GM23248 (cell line): ENCODE measurements at places on chromosomes 12 and 14.

DNA sequence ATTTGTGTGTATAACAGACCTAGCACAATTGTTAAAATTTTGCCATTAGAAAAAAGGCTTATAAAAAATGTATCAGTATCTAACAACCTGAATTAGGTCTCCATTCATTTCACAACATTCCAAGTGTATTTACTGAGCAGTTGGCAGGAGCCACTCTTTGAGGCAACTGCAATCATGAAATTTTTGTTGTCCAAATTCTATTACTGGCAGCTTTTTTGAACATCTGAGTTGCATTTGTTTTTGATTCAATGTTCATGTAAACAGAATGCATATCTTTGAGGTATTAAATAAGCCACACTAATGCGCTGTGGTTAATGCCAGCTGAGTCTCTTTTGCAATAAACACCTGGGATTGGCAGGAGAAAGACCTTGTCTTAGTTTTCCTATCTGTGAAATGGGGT lies 8.7 kb downstream of the KITLG start:
- peak; percentile 59 for DNase-seq

- no peak for DNase-seq
Observed at GRCh38 chr12:104620837-104621531, 164.2 kb downstream of the CHST11 start.

DNA sequence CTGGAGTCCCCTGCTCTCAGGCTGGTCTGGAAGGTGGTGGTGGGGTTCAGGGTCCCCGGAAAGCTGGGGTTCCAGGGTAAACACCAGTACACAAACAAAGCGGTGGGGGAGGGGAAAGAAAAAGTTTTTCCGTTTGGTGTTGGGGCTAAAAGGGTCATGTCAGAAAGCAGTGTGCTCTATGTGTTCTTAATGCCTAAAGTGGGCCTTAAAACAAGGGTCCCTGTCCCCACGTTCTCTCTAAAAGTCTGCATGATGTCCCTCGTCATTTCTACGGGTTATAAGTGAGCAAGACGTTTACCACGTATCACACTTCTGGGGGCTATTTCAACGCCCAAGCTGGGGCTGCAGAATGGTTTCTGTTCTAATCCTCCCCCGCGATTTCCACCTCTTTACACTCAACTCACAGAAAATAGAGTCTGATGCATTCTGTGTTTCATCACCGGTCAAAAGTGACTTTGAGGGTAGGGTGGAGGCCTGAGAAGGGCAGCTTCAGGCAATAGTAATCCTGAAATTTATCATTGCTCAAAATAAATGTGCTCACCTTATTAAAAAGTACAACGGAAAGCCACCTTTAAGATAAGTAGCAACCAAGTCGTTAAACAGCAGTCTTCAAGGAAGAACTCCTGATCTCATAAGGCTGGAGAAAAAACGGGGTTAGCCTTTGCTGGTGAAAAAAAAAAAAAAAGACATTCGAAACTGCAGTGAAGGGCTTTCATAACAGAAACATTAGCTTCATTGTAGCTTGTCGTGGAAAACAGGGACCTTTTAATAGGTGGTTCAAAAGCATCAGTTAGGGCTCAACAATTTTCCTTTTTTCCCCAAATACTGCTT lies 63.9 kb upstream of the PTGR2 start:
- DNase-seq = peak; percentile 87

DNA sequence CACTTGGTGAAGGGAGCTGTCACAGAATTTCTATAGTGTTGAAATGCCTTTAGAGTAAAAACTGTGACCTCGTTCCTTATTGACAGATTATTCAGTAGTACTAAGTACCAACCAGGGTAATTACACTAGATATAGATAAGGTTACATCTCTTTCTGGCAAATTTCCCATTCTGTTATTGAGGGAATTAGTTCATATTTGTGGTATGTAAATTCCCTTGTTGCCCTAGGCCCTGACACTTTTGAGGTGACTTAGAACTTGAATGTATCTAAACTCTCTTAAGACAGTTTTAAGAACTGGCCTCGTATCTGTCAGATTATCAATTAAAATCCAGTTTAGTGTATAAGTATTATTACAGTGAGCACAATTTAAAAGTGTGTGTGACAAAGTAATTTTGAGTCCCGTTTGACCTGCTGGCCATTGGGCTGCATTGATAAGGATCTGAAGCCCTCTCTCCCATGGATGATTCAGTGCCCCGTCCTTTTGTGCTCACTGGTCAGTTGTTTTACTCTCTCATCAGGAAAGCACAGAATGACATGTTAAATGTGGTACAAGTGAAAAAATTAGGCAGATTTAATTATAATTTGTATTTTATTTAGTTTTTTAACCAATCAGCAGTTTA lies 123.2 kb downstream of the GPR135 start:
- no peak for DNase-seq

DNA sequence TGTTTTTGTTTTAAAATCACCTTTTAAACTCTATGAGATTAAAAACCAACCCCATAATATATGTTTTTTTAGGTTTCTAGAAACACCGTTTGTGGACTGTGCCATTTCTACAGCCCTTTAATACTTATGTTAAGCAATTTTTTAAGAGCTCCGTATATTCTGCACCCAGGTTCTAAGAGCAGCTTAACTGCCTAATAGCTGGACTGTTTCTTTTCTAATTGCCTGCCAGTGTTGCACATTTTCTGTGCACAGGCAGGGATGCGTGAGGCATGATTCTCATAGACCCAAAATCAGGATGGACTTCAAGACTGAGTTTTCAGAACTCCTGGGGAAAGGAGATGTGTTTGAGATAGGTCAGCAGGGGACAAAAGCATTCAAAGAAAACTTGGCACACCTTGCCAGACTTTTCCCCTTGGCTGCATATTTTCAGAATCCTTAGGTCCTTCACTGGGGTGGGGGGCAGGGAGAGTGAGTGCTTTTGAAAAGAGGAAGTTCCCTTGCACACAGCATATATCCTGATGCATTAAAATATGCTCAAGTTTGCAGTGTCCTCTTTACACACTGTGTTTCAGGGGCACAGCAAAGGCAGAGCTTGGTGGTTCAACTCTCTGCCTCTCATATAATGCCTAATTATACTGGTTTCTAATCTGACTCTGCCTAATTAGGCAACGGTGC lies 27.9 kb downstream of the TMEM30B start:
- DNase-seq = no peak

DNA sequence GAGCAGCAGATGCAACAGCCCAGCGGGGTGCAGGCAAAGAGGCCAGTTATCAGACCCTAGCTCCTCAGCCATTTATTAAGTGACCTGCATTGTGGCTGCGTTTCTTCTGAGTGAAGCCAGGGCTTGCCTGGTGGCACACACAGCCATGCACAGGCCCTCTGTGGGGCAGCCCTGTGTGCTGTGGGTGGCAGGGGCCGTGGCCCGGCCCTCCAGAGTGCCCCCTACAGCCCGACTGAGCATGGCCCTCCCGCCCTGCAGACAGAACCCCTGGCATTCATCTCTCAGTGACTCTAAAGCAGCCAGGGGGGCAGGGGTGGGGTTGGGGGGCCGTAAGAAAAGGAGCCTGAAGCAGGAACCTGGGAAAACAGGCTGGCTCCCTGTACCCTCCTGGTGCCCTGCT lies 226.0 kb upstream of the PWP1 start:
- no peak for DNase-seq

- DNase-seq = no peak
Observed at GRCh38 chr12:100414739-100415138, 57.9 kb downstream of the SLC17A8 start.

DNA sequence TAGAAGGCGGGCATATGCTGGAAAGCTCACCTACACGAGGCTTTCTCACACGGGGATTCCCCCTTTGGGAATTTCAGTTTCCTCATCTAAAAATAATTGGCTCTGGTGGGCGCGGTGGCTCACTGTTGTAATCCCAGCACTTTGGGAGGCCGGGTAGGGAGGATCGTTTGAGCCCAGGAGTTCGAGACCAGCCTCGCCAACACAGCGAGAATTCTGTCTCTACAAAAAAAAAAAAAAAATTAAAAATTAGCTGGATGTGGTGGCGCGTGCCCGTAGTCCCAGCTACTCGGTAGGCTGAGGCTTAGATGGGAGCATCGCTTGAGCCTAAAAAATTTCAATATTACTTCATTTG lies 400 bp upstream of the NDUFA12 start:
- DNase-seq = no peak

DNA sequence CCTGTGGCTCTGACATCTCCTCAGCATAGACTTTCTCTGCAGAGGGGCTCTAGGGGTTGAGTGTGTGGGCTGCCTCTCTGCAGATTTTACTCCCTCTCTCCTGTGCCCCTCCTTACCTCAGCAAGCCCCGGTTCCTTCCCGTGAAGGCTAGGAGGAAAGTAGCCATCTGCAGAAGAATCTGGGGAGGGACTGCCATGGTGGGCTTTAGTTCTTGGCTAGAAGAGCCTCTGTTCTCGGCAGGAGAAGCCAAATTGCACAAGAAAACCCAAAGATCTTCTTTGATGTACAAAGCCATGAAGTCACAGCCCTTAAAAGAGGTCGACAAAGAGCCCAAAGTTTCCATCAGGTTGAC lies 23.5 kb downstream of the CKAP4 start:
- no peak for DNase-seq

DNA sequence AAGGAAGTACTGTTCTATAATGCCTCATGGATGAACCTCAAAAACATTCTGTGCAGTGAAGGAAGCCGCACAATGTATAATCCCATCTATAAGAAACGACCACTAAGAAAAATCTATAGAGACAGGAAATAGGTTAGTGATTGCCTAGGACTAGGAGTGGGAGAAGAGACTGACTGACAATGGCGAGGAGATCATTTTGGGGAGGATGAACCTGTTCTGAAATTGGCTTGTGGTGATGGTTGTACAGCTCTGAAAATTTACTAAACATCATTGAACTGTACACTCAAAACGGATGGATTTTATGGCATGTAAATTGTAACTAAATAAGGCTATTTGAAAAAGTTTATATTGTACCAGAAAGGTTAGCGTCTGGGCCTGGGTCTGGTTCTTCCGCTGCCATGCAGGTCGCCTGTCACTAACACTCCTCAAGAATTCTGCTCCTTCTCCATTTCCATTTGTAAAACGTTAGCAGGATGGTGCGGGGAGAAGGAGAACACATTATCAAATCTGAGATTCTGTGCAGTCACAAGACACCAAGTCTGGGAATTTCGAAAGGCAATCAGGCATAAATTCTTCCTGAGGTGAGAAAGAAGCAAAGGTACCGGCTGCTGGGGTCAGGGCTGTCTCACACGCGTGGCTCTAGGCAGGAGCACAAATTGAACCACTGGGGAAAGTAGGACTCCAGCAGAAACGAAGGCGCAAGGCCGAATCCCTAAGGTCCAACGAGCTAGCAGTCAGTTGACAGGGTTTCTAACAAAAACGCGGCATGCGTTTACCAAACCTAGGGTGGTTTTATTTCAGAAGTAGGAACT lies 845 bp upstream of the COCH start:
- DNase-seq = no peak

DNA sequence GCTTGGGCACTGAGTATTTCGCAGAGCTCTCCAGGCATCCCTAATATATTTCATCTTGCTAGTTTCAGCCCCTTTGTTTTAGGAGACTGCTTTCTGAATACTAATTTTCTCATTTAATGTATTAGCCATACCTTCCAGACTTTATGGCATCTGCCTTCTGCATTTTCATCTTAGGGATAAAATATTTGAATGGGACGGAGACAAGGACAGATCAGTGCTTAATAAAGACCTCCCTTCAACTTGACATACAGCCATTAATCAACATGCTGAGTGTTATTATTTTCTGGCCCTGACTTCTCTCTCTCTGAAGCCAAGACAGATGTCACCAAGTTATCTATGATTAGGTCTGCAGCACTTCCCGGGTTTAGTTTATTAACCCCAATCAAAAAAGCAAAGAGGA lies 42.4 kb downstream of the CACNA2D4 start:
- DNase-seq = no peak

GRCh38 chr12:26118308-26118707 lies 6.5 kb downstream of the BHLHE41 start:
- DNase-seq = no peak

- peak; percentile 67 for DNase-seq
Observed at GRCh38 chr14:90491221-90491885, 94.5 kb downstream of the CALM1 start.

- no peak for DNase-seq
Observed at GRCh38 chr12:20089077-20089476, 279.3 kb upstream of the PDE3A start.

DNA sequence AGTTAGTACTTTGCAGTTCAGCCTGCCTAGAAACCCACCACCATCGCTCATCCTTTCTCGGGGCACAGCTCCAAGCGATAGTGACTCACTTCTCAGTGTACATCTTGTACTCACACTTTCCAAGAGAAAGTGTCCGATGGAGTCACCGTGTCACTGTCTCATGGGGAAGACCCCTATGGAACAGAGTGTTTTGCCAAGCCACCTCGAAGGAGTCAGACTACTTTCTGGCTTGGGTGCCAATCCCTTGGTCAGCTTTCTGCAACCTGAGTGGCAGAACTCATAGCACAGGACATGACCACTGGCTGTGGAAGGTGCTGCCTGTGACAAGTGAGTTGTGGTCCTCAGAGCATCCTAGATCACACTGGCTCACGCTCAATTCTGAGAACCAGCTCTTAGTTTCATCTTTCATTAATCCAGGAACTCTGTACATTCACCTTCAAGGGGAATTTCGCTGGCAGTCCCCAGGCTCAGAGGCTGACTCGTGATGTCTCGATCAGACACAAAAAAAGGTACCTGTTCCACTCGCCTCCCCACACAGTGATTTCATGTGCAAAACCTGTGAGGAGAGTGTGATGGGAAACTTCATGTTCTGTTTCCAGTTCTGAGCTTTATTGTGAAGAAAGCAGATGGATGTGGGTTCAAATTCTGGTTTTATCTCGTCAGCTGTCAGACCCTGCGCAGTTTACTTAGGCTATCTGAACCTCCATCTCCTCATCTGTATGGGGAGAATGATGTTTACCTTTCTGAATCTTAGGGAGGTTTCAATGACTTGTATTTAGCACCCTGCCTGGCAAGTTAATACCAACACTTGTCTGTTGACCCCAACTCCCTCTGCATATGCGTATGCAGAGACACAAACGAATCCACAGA lies 127.3 kb upstream of the CCND2 start:
- DNase-seq = no peak

DNA sequence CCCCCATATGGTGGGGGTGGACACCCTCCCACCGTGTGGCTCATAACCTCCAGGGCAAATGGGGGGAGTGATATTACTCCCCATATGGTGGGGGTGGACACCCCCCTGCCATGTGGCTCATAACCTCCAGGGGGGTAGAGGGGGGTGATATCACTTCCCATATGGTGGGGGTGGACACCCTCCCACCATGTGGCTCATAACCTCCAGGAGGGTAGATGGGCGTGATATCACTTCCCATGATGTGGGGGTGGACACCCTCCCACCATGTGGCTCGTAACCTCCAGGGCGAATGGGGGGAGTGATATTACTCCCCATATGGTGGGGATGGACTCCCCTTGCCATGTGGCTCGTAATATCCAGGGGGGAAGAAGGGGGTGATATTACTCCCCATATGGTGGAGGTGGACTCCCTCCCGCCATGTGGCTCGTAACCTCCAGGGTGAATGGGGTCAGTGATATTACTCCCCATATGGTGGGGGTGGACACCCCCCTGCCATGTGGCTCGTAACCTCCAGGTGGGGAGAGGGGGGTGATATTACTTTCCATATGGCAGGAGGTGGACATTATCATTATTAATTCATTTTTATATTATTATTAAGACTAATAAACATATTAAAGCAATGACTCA lies 51.2 kb upstream of the OXA1L start:
- DNase-seq = no peak

GRCh38 chr14:71237556-71237955 lies 330.3 kb downstream of the PCNX1 start:
- no peak for DNase-seq

GRCh38 chr12:76586764-76587395 lies 27.3 kb upstream of the OSBPL8 start:
- peak; percentile 76 for DNase-seq

- DNase-seq = peak; percentile 79
Observed at GRCh38 chr14:77761205-77761931, 412 bp upstream of the SNW1 start.

- DNase-seq = no peak
Observed at GRCh38 chr12:58163021-58163420, 221.7 kb downstream of the ATP23 start.
